ENCODE measurements at places on chromosomes 2 and 18.

DNA sequence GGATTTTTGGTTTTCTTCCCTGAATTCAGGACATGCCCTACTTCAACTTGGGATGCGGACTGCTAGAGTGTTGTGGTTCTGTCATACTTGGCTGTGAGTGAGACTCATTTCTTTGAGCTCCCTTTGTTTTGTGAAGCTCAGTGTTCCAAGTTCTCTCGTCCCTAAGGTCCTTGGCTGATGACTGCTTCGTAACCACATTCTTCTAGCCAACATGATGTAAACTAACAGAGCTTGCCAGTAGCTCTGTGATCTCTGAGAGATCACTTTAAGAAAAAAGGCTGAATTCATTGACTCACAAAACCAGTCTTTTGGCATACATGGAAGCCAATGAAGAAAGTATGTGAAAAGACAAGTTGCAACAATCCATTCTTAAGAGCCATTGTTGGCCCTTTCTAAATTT, 96.9 kb upstream of the MSTN start:
- DNase-seq = no peak

DNA sequence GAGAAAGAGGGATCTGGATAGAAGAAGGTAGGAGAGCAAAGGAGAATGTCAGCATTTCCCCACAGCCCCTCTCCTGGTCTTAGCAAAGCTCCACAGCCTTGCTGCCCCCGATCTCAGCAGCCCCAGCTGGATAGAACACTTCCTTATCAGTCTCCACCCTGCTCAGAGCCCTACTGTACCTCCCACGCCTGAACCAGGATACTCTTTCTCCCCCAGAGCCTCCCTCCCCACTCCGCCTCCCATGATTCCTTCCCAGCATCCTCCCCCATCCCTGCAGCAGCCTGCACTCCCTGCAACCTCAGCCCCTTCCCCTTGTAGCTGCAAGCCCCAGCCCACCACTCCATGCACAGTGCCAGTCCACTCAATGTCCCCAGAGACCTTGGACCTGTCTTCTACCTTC, 25.8 kb downstream of the PLB1 start:
- no peak for DNase-seq

GRCh38 chr2:121288454-121289231, 3.6 kb upstream of the TFCP2L1 start:
- no peak for DNase-seq

DNA sequence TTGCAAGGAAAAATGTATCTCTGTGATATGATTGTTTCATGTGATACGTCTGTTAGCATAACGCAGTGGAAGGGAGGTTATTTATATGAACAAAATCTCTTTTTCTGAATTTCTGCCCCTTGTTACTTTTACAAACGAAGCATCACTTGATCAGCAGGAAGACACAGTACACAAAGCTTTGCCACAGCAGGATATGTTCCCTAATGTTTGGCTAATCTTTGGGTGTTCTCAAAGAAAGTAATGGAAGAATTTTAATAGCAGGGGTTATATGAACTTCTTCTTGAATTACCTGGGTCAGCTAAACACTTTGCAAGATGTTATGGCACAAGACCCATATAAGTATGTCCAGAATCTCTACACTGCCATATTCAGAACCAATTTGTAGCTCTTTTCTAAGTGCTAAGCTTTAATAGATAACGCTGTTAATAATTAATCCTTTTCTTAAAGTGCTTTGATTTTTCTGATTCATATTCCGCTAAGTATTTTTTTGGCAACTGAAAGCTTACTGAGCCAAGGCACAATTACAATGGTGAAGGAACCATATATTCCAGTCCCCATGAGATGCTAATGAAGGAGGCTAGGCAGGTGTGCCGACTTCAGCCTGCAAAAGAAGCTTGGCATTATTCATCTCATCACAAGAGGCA, 33.2 kb upstream of the TRIB2 start:
- DNase-seq = no peak

GRCh38 chr18:58606236-58606635, 22.7 kb downstream of the ALPK2 start:
- no peak for DNase-seq

GRCh38 chr18:73119574-73119973, 251.8 kb upstream of the NETO1 start:
- no peak for DNase-seq

- no peak for DNase-seq
Observed at GRCh38 chr2:200000444-200001163, 45.2 kb downstream of the MAIP1 start.

- no peak for DNase-seq
Observed at GRCh38 chr2:191412353-191412752, 167.1 kb downstream of the MYO1B start.

- DNase-seq = no peak
Observed at GRCh38 chr18:6621437-6621836, 108.1 kb upstream of the ARHGAP28 start.

GRCh38 chr18:48392268-48392667, 16.9 kb downstream of the ZBTB7C start:
- DNase-seq = no peak

DNA sequence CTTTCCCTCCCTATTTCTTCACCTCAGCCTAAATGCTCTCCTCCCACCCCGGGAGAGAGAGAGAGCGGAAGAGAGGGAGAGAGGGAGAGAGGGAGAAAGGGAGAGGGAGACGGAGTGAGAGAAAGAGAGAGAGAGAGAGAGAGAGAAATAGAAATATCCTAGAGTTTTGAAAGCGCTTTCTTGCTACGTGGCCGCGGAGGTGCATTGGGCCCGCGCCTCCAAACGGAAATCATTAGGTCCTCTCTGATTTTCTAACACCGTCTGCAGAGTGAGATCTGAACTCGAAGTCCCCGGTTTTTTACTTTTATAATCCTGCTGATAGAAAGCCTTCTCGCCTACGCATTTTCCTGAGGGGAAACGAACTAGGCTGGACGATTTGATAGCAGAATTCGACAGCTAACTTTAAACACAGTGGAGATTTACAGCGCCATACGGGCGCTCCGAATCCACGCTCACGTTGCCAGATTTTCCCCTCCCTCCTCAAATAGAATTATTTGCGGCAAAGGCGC, 903 bp upstream of the EVX2 start:
- DNase-seq = no peak

DNA sequence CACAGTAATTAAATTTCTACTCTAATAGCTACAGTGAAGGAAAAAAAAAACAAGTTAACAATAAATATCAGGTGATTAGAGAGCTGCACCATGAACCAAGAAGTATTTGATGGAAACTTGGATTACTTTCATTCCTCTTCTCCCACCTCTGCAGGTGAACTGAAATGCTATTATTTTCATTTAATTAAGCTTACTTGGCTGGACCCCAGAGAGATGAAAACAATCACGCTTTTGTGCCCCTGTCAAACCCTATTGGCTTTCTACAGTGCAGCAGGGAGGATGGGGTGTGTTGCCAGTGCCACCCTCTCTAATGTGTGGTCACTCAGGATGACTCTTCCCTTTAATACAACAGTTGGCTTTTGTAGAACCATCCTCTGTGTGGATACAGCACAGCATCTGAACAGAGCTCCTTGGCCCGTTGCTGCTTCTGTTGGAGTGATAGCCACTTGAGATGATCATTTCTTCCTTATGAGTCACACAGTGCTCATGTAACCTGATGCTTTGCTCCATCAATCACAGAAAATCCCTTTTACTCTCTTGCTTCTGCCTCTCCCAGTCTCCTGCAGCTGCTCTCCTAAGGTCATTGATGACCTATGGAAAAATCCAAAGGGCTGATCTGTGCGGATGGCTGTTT, 5.5 kb upstream of the ARL4C start:
- no peak for DNase-seq

DNA sequence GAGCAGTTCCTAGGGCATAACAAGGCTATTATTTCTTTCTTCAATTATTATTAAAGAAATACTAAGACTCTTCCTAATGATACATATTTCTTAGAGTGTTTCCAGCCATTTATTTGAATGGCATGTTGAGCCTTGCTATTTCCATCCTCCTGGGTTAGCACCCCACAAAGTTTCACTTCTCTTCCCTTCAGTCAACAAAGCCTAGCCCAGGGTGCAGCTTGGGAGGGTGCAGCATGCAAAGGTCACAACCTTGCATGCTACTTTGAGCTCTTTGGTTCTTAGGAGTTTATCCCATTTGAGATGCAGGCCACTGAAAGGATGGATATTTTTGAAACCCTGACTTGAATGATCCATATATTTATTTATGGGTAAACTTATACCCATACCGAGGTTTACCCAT, 454.4 kb upstream of the MEIS1 start:
- no peak for DNase-seq

- DNase-seq = no peak
Observed at GRCh38 chr2:182080493-182080892, 94.8 kb downstream of the PPP1R1C start.

DNA sequence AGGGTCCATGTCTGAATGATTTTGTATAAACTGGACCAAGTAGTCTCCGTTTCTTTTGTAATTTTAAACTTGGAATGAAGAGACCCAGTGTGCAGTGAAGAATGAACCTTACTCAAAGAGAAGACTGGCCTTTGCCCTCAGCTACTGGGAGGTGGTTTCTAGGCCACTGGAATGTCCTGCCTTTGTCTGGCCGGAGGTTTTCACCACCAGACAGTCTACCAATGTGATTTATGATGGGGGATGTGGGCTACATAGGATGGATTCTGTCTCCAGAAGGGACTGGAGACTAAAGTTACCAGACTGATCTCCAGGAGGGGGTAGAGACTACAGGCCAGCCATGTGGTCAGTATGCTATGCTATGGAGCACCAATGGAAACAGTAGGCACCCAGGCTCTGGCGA, 42.8 kb upstream of the RAB31 start:
- no peak for DNase-seq

DNA sequence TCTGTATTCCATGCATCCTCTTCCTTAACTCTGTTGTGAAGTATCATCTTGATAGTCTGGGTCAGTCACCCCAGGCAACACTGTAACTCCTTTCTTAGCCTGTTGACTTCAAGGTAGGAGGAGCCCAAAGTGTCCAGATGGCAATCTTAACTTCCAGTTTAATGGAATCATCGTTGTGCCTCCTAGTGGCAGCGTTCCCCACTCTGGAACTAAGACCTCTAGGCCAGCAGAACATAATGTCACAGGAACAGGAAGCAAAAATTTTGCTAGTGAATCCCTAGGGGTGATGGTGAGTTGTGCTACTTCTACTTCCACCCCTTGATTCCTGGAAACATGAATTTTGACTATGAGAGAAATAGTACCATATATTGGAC, 11.7 kb downstream of the SGPP2 start:
- DNase-seq = no peak

DNA sequence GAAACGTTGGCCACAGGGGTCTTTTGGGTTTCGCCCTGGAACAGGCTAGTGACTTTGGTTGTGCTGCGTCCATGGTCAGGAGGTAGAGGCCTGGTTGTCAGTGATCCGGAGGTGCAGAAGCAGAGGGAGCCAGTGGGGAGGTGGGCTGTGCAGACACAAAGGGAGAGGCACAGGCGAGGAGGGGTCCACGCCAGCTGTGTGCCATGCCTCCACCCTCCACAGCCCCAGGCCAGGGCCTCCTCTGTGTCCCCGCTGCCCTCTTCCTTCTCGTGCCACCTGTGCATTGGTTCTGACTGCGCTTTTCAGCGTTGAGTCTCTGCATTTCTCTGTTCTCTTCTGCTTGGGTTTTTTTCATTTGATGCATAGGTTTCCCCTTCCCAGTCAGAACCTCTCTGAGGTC, 121.0 kb downstream of the GBX2 start:
- DNase-seq = no peak

GRCh38 chr2:162058973-162059668, 14.9 kb downstream of the DPP4 start:
- no peak for DNase-seq

- peak; percentile 57 for DNase-seq
Observed at GRCh38 chr2:173402405-173402974, 47.8 kb downstream of the CDCA7 start.

DNA sequence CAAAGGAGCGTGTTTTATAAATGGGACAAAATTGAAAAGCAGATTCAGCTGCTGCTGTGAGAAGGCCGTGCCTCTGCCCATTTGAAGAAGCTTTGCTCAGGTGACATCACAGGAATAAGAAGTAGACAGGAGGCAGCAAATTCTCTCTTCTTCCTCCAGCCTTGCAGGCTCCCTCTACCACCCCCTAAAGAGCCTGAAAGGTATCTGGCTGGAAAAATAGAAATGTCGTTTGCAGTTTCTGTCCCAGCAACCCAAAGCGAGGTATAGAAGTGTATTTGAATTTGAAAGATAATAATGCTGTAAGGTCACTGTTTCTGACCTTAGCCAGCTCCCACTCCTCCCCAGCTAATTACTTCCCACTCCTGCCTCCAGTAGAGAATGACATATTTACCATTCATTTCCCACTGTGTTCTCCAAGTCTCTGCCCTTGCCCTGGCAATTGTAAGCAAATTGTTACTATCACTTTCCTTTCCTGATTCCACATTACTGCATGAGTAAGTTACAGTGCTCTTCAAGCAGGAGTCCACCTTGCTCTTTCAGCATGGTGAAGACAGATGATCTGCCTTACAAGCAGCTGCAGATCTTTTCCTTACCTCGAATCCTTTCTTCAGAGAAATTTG, 56.8 kb upstream of the RASGRP3 start:
- no peak for DNase-seq

- DNase-seq = no peak
Observed at GRCh38 chr18:11986061-11986460, 4.8 kb downstream of the IMPA2 start.

Data from stimulated activated CD4-positive, alpha-beta T cell treated with anti-CD3 and anti-CD28 coated beads, Interleukin-1b, Interleukin-23, amount 100 ng/mL, for 24 hours (primary cell).